ENCODE measurements at places on chromosomes 1 and 21.

DNA sequence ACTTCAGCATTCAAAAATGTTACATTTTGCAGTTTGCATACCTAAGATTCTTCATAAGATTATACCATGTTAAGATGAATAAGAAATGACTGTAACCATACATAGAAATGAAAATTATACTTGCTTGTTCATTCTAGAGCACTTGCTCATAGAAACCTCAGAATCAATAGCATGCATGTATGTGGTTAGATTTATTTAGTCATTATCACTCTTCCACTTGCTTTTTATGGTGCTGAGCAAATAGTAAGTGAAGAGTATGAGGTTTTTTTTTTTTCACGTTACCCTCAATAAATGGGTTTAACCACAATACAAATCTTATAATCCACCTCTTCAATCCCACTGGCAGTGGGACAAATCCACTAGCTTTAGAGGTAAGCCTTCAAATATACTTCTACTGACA is 84.7 kb downstream of the LRRC53 start:
- DNase-seq, result no peak

DNA sequence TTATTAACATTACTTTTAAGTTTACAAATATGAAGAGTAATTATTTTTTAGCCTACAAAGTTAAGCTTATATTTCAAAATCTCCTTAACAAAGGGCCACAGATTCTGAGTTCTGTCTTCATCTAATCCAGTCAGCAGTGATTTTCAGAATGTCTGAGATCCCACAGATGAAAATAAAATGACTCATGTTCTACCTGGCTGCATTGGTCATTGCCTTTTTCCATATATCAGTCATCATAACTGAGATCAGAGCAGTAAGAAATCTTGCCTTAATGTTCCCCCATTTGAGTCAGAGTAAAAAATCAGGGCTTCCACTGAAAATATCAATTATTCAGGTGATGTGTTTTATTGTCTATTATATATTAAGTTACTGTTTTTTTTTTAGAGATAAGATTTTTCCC is 416.1 kb downstream of the MRPL39 start:
- DNase-seq, result no peak

DNA sequence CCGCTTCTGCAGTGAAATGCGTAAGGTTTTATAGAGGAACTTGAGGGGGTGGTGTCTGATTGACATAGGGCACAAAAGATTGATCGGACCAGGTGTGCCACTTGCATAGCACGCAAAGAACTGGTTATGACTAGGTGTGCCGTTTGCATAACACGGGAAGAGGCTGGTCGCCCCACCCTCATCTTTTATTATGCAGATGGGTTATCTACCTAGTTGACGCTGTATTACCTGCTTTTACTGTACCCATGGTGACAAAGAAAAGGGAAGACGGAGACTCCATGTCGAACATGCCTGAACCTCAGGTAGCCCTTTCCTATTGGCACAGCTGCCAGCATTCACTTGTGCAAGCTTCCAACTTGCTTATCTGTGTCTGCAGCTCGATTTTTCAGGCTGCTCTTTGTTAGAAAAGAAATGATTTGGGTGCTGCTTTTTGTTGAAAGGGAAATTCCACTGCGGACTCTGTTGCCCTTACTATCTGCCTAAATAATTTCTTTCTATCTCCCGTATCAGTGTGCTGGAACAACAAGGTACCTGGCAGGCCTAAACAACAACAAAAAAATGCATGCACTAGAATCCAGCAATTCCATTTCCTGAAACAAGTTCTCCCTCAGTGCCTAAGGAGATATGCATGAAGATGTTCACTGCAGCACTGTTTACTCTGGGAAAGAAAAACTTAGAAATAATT is 194.4 kb upstream of the KAZN start:
- no peak for DNase-seq

- DNase-seq, result no peak
Observed at GRCh38 chr1:114112775-114113174, 40.9 kb downstream of the SYT6 start.

GRCh38 chr1:206518206-206518605 is 10.9 kb downstream of the RASSF5 start:
- no peak for DNase-seq

GRCh38 chr1:235841938-235842545 is 24.7 kb downstream of the LYST start:
- DNase-seq, result no peak

- no peak for DNase-seq
Observed at GRCh38 chr1:21534674-21535378, 25.6 kb downstream of the ALPL start.

GRCh38 chr1:165893507-165893906 is 66.1 kb downstream of the UCK2 start:
- no peak for DNase-seq

GRCh38 chr21:40015818-40016217 is 148.6 kb downstream of the PCP4 start:
- DNase-seq, result no peak

DNA sequence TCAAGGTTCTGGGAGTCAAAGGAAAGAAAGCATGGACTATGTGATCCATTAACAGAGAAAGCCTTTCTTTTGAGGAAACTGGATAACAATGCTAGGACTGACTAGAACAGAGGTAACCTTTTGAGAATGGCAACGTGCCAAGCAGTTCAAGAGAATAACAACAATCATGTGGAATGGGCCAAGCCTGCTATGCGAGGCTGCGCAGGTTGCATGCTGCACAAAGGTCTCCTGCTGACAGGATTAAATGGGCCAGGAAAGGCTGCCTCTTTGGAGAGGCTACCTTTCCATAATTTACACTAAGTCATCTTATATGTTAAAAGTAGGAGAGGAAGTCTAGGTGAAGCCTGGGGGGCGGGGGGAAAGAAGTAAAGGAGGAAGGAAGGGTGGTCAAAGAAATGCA is 5.8 kb downstream of the PCNX2 start:
- DNase-seq, result no peak

DNA sequence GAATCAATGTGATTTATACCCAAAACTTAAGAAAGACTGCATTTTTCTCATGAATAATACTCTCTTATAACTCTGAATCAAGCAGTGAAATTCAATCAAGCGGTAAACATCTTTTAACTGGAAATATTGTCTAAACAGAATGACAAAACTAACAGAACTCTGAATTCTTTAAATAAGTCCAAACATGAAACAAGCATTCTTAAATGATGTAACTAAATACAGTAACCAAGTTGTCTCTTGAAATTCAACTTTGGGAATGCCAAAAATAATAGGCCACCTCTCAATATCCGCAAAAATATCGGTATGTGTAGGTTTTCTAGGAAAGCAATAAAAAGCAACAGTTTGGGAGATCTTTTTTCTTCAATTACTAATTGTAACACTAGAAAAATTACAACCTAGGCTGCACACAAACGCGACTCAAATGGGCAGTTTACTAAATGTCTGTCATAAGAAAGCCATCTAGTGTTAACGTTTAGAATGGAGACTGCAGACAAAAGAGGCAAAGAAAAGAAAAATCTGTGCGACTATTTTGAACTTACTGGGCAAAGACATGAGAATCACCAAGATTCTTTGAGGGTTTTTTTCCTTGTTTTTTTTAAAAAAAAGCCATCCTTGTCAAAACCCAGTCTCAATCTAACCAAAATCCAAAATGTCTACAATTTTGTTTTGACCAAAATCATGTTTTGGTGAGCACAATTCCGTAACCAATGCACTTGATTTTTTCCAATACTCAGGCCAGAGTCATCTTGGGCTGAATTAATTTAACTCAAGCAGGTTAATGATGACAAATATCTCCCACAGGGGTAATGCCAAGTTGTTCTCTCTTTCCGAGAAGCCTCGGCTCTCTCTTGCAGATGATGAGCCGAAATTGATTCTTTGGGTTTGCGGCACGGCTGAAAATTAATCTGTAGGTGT is 1.3 kb downstream of the SIPA1L2 start:
- DNase-seq, result no peak

DNA sequence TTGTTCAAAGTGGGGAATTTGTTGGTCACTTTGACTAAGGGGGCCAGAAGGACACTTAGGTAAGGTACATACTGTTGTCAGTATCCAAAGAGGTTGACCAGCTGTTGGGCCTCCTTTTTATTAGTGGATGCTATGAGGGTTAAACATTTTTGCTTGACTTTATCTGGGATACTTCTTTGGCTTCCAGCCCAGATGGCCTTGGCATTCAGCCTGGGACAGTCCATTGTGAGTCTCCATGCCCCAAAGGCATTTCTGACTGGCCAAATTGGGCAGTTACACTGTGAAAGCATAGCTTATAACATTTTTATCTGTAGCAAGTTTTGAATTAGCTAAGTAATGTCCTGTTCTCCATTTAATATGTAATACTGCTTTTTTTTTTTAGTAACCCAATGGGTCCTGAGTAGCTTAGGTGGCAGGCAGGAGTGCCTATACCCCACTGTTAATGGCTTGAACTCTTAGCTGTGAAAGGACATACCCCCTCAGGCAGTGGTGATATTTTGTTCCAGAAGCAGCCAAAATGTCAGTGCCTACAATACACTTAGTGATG is 35.4 kb upstream of the CD1D start:
- peak; percentile 70 for DNase-seq

DNA sequence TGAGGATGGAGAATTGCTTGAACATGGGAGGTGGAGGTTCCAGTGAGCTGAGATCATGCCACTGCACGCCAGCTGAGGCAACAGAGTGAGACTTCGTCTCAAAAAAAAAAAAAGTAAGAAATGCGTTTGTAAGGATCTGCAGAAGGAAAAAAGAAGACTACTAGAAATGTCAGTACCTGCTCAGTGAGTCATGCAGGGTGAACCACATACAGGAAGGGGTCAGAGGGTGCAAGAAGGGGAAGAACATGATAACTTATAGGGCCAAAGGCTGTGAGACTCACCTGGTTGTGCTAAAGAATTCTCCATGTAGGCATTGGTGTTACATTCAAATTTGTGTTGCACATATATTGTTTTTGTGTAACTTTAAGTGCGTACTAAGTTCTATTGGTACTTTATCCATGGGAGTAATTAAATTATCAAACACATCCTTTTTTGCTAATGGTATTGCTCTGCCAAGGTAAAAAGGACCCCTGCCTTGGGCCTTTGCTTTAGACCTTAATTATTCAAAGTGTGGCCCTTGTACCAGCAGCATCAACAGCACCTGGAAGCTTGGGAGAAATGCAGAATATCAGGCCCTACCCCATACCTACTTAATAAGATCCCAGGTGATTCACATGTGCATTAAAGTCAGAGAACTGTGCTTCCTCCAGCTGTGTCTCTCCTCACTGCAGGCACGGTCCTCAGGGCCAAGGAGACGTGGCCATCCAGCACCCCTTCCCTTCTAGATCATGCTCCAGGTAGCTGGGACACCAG is 96.4 kb upstream of the PPP2R5A start:
- DNase-seq, result no peak

DNA sequence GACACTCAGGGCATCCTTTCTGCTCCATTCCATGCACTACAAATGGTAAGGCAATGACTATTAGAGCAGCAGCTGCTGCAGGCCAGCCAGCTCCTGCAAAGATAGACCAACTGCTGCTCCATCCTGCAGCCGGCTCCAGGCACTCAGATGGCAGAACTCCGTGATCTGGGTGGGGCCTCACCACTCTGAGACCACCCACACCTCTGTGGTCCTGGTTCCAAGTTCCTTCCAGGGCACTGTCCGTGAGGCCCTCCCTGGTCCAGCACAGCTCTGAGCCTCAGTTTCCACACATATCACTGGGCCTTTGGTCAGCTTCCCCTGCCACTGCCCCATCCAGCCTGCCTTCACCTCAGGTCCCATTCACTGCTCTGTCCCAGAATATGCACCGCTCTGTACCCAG is 114.7 kb downstream of the DMRTB1 start:
- DNase-seq, result no peak

DNA sequence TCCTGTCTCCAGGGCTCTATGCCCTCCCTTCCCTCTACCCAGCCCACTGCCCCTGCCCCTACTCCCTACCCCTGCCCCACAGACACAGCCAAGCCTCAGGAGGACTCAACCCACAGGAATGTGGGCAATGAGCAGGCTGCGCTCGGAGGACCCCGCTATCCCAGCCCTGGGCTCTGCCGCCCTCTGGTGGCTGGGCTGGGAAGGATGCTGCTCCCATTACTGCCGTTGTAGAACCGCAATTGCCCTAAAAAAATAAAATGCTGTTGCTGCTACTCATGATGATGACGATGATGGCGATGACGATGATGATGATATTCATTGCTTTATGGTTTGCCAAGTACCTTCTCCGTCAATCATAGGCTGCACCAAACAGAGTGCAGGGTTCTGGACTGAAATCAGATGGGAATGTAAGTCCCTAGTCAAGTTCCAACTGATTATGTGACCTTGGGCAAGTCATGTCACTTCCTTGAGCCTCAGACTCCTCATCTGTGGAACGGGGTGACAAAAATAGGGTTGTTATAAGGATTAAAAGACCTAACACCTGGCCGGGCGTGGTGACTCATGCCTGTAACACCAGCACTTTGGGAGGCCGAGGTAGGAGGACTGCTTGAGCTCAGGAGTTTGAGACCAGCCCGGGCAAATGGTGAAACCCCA is 24.6 kb downstream of the ARHGEF19 start:
- peak; percentile 83 for DNase-seq

- peak; percentile 33 for DNase-seq
Observed at GRCh38 chr1:116397728-116398127, 24.7 kb downstream of the ATP1A1 start.

DNA sequence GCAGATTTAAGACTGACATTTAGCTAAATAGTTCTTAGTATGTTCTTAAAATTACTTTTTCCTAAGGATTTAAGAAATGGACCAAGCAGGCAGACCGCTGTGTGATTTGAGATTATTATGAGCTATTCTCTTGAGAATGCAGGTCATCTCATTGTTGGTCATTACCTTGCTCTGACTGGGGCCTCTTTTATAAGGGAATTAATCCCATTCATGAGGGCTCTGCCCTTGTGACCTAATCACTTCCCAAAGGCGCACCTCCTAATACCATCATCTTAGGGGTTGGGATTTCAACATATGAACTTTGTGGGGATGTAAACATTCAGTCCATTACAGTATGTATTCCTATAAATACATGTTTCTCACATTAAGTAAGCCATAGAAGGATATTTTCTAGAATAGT is 24.2 kb downstream of the OSBPL9 start:
- DNase-seq, result no peak

DNA sequence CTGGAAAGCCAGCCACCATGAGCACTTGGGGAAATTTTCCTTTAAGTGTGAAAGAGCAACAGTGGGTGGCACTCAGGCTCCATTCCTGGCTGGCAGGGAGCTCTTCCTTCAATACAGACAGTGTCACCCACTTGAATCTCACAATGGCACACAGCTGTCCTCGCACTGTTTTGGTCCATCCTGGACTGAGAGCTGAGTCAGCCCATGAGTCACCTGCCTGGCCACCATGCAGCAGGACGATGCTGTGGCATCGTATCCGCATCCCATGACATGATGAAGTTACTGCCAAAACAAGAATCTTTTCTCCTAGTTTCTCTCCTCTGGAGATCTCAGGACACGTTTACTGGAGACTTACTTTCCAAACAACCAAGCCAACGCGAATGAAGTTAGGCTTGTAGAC is 6.0 kb downstream of the TMPRSS2 start:
- DNase-seq, result no peak

DNA sequence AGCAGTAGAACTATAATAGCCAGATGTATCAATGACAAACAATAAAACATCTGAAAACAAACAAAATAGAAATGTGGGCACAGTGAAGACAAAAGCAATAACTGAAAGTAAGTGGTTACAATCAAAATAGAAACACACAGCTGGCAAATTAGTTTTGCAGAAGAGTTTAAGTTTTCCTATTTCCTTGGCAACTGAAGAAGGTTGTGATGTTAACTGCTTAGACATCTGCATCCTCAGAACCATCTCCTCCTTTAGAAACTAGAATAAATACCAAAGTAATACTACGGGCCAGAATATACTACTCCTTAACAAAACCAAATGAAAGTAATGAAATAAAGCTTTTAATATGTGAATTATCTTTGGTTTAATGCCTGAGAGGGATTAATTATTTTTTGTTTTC is 605.5 kb downstream of the LTN1 start:
- DNase-seq, result no peak

GRCh38 chr21:46155514-46156377 is at the start of gene FTCD:
FTCD (minus strand) TSS chr21:46155579; CDS start chr21:46155523, 56 bp downstream.
- DNase-seq, result no peak

All from left cardiac atrium (tissue), 4 donors.